ENCODE measurements at places on chromosomes 16 and 17.

DNA sequence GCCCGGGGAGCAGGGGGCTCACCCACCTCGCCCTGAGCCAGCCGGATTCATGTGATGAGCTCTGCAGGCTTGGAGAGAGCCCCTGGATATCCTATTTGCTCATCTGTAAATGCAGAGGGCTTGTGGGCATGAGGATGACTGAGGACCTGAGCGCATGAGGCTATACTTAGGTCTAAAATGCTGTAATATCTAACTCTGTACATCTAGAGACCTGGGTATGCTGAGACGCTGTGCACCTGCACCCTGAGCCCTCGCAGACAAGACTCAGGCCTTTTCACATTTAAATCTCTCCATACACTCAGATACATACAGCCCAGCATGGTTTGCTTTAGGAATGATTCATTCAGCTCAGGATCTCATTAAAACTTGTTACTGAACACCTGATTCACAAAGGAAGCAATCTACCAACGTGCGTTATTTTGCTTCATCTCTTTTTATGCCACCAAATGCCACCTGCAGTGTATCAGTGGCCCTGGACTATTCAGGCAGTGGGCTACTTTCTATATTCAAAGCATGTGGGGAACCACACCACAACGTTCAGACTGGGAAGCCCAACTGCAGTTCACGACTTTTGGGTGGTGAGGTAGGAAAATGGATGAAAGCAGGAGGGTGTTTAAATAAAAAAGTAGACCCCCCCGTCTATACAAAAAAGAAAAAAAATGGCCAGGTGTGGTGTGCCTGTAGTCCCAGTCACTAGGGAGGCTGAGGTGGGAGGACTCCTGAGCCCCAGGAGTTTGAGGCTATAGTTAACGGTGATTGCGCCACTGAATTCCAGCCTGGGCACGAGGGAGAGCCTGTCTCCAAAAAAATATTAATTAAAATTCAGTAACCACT lies 12.0 kb downstream of the USP7 start:
- no peak for DNase-seq

- DNase-seq, result no peak
Measured at GRCh38 chr16:1690810-1691209, 12.7 kb downstream of the JPT2 start.

DNA sequence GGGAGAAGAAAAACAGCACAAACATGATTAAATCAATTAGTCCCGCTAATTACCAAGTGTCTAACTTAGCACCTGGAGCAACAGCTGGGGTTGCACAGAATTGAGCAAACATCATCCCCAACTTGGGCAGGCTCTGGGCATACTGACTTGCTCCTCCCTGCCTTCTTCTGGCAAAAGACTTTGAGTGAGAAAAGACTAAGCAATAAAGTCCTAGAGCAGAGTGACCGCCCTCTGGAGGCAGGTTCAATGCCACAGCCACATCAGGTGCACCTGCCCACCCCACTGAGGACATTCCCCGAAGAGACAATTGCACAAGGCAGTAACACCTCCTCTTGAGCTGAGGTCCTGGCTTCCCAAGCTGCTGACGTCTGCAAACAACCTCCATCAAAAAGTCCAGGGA lies 358.3 kb downstream of the SOX9 start:
- DNase-seq, result no peak

DNA sequence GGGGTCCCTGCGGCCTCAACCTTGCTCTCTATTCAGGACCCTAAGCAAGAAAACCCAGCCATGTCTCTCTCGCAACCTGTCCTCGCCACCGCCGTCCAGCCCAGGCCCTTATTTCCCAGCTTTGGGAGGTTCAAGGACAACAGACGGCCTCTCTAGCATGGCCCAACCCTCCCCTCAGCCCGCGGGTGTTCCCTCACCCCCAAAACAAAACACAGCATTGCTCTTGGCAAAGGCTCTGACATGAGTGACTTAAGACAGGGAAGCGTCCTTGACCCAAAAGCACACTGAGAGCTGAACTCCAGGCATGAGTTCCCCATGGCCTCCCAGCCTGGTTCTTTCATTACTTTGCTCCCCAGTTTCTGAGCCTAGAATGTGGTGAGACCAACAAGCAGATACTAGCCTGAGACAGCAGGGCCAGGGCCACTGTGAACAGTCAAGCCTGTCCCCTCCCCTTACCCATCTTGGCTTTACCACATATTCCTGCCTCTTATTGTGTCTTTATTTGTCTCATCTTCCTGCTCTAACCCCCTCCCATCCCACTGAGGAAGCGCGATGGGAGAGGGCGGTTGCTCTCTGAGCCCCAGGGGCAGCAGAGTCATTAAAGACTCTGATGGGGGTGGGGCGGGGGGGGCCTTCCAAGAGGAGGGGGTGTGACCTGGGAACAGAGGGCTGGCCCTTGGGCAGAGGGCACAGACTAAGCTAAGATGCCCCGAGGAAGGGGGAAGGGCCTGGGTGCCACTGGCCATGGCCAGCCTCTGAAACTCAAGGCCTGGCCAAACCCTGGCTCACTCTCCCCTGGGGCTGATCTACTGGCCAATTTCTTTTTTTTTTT lies 11.8 kb downstream of the SREBF1 start:
- no peak for DNase-seq

GRCh38 chr16:19486051-19486450 lies 35.8 kb downstream of the GDE1 start:
- no peak for DNase-seq

DNA sequence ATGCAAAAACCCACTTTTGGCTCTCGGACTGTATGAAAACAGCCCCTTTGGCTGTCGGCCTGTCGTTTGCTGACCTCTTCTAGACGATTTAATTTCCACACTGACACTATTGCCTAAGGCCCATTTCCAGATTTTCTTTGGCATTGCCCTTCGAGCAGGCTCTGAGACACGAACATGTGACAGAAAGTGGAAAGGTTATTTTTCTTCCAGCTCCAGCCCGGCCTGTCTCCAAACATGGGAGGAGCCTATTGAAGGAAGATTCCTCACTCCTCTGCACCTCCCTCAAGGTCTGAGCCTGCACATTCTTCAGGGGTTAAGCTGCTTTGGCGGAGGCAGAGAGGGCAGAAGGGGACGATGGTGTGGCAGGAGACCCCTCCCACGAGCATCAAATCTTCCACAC lies 85.9 kb upstream of the FOXF1 start:
- no peak for DNase-seq

GRCh38 chr16:22297871-22298733 lies 893 bp downstream of the POLR3E start:
- peak; percentile 96 for DNase-seq

GRCh38 chr16:12268606-12269005 lies 292.1 kb downstream of the SNX29 start:
- DNase-seq, result peak; percentile 7

- DNase-seq, result peak; percentile 18
Measured at GRCh38 chr17:32485261-32486110, 1.3 kb upstream of the CDK5R1 start.

GRCh38 chr16:73262931-73263330 lies 215.0 kb upstream of the ZFHX3 start:
- DNase-seq, result no peak

GRCh38 chr16:66159987-66160386 lies 206.5 kb upstream of the CDH5 start:
- no peak for DNase-seq

GRCh38 chr17:16040710-16041251 lies 41.2 kb downstream of the TTC19 start:
- no peak for DNase-seq

DNA sequence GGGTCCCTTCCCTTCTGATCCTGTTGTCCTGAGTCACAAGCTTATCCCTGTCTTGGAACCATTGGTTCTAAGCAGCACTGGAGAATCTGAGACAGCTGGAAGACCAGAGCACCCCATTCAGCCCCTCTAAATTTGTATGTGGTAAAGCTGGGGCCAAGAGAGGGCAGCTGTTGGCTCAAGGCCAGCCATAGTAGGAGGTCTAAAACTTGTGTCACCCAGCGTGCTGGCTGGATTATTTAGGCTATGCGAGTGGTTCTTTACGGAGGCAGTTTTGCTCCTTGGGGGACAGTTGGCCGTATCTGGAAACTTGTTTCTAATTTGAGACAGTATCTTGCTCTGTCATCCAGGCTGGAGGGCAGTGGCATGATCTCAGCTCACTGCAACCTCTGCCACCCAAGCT lies 69.6 kb upstream of the GSE1 start:
- DNase-seq, result peak; percentile 61

DNA sequence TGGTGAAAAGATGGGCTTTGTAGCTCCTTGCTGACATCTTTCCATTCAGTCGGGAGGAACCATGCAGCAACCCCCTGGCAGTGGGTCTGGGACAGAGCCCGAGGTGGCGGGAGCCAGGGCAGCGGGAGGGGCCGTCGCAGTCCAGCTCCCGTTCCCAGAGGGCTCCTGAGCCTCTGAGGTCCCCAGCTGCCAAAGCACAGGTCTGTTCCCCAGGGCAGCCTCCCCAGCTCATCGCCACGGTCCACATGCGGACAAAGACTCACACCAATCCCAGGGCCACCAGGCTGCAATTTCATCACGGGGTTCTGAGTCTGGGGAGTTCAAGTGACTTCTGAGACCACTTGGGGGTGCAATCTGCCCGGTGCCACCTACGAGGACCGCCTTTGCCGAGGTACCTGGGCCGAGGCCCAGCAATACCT lies 196.0 kb downstream of the RBFOX3 start:
- DNase-seq, result no peak

GRCh38 chr17:74987418-74987908 lies at the start of gene CDR2L:
Gene CDR2L (plus strand): TSS chr17:74987632. CDS start chr17:74988044, 412 bp downstream.
- DNase-seq, result peak; percentile 97

- DNase-seq, result no peak
Measured at GRCh38 chr17:17987901-17988300, 15.2 kb downstream of the DRC3 start.

DNA sequence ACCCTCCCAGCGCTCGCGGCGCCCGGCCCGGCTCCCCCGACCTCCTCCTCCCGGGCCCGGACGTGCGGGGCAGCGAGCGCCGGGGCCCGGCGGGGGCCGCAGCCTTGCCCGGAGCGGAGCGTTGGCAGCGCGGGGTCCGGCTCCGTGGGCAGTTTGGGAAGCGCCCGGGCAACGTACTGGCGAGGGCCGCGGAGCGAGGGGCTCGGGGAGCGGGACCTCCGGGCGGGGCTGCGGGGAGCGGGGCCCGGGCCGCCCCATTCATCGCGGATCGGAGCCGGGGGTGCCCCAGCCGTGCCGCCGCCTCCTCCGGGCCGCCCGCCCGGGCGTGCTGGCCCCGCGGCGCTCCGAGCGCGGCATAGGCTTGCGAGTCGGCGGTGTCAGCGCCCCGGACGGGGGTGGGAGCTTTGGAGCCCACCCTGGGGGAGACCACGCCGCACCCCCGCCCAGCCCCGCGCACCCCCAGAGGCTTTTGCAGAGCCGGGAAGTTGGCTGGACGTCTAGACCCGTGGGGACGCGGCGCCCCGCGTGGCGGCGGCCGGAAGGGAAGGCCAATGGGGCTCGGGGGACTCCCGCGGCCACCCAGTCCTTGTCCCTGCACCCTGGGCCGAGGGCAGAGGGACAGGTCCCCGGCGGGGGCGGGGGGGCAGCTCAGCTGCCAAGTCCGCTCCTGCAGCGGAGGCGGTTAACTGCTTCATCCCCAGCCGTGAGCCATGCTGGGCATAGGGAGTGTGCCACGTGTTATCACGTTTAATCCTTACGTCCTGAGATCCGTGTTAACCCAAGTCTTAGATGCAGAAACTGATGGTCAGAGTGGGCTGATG lies 852 bp downstream of the ZNF469 start:
- DNase-seq, result peak; percentile 36

GRCh38 chr17:65374966-65375365 lies 186.5 kb downstream of the AXIN2 start:
- DNase-seq, result no peak

DNA sequence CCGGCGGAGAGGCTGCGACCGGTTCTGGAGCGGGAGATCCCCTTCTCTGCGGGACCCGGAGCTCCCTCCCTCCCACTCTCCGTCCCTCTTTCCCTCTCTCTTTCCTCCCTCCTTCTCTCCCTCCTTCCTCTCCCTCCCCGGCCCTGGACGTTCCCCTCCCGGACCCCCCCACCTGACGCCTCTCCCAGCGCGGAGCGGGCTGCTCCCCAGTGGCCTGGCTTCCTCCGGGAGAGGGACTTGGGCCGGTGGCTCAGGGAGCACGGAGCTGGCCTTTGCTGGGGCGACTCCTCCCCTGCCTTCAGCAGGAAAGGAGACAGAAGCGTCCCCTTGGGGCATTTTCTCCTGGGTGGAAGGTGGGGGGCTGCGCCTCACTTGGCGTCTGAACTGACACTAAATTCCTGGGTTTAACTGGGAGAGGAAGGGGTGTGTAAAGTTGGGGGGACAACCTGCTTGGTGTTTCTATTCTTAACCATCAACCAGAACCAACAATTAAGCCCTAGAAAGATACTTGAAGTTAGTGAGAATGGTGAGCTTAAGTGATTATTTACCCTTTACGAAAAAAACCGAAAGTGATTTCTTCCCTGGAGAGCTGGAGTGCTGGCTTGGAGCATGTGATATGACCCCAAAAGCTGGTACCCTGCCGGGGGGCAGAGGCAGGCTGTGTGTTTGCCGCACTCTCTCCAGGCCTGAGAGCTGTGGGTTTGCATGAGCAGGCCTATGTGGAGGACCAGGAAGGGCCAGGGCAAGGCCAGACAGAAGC lies 775 bp downstream of the SPIRE2 start:
- DNase-seq, result no peak
